ENCODE measurements at places on chromosomes 6 and 20.

GRCh38 chr6:158233214-158233795 lies 65.2 kb downstream of the GTF2H5 start:
- no peak for DNase-seq

- no peak for DNase-seq
Observed at GRCh38 chr6:7269816-7270215, 43.2 kb downstream of the SSR1 start.

DNA sequence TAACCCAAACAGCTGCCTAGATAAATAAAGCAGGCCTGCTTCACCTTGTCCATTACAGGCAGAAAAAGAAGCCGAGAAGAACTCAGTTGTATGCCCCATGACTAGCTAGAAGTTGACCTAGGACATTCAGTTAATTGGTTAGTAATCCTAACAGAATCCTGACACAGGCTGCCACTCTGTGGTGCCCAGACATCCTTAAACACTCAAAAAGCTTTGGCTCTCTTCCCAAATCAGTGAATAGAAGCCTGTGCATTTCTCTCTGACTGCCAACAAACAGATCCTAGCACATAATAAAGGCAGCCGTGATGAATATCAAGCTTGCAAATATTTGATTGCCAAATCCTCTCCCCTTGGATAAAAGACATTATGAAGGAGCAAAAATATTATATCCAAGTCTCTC lies 519.1 kb upstream of the EYS start:
- no peak for DNase-seq

GRCh38 chr6:7254980-7255835 lies 57.8 kb downstream of the SSR1 start:
- DNase-seq = no peak

DNA sequence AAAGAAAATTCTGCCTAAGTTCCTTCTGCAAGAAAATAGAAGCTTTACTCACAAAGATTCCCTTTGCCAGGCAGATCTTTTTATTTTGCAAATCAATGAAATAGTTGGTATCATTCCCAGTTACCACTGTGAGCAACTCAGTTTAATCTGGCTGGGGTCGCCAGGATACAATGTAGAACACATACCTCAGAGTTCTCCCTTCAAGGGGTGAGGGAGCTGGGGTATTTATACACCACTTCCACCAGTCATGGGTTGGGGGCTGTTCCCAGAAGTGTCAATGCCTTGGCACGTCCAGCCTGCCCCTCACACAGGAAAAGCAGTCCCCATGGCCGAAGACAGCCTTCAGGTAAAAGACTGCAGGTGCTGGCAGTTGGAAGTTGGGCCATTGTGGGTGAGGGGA lies 86.2 kb downstream of the SLC24A3 start:
- DNase-seq = no peak

DNA sequence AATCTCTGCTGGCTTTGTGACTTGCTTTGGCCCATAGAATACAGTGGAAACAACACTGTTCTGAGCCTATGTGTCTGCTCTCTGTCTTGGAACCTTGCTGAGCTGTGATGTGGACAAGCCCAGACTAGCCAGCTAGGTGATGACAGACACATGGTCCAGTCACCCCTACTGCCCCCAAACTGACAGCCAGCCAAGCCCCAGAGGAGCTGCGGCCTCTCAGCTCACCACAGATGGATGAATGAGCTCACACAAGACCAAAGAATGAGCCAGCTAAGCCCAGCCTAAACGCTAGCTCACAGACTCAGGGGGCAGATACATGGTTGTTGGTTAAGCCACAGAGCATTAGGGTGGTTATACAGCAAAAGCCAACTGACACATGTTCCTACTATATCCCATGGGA lies 4.1 kb downstream of the AARS2 start:
- no peak for DNase-seq

GRCh38 chr6:2708456-2708855 lies 42.3 kb downstream of the MYLK4 start:
- no peak for DNase-seq

DNA sequence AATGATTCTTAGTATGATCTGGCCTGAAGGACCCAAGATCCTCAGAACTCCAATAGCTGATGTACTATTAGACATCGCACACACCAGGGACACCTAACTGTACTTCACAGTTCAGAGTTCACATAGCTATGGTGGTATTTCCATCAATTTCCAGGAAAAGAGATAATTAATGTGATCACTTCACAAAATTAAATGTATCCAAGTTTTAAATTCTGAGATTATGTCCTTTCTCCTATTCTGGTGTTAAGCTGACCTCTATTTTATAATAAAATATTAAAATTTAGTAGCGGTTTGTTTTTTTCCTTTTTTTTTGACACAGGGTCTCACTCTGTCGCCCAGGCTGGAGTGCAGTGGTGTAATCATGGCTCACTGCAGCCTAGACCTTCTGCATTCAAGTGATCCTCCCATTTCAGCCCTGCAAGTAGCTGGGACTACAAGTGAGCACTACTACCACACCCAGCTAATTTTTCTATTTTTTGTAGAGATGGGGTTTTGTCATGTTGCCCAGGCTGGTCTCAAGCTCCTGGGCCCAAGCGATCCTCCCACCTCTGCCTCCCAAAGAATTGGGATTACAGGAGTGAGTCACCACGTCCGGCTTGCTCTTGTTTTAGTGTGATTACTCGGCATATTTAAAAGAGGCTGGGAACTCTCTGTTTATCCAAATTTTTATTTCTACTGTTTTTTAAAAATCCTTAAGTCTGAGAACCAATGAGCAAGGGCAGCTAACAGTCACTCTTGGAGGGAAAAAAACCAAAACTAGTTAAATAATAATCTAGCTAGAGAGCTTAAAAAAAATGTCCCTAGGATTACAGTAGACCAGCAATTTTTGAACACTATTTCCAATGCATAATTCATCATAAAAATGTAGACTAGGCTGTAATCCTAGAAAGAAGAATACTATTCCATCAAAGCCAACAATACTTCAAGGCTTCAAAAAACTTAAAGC lies 16.0 kb downstream of the KIF13A start:
- no peak for DNase-seq

DNA sequence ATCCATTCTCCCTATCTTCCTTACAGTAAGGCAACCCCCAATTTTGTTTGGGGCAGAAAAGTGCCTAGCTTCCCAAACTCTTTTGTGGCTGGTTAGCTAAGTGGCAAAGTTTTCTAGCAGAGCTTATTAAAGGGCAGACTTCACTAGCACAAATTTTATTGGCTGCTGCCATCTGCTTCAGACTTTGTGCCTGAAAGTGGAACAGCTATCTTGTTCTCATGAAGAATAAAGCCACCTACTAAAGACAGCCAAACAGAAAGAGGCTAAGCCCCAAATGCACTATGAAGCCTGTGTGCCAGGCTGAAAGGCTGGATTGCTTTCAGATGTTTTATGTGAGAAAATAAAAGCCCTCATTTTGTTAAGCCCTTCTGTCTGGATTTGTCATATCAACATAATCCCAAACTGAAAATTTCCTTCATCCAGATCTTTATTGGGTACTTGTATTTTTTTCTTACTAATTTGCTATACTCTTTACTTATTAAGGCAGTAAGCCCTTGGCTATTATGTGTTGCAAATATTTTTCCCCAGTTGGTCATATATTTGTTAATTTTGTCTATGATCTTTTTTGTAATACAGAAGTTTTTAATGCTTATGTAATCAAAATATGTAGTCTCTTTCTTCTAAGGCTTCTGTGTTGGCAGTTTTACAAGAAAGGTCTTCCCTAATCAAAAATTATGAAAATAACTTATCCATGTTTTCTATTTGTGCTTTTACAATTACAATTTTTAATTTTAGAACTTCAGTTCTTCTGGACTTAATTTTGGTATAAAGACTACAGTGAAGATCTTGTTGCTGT lies 191.1 kb downstream of the TASP1 start:
- DNase-seq = no peak

- DNase-seq = no peak
Observed at GRCh38 chr6:136252441-136252840, 2.3 kb upstream of the MTFR2 start.

DNA sequence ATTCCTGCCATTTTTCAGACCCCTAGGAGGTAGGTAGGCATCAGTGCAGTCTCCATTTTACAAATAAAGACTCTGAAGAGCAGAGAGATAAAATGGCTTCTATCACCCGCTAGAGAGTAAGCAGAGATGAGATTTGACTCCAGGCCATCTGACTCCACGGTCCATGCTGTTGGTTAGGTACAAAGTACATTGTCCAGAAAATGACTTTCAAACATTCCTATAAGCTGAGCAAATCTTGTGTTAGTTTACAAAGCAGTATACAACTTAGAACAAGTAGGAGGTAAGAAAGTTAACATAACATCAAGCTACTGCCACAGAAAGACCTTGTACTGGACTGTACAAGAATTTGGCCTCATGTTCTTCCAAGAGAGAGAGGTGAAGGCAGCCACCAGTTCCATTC lies 14.9 kb downstream of the BTN1A1 start:
- no peak for DNase-seq

- DNase-seq = no peak
Observed at GRCh38 chr6:13001927-13002326, 285.4 kb downstream of the PHACTR1 start.

- no peak for DNase-seq
Observed at GRCh38 chr20:36860811-36861624, 14.9 kb upstream of the TLDC2 start.

GRCh38 chr6:13009461-13009860 lies 292.9 kb downstream of the PHACTR1 start:
- DNase-seq = no peak

DNA sequence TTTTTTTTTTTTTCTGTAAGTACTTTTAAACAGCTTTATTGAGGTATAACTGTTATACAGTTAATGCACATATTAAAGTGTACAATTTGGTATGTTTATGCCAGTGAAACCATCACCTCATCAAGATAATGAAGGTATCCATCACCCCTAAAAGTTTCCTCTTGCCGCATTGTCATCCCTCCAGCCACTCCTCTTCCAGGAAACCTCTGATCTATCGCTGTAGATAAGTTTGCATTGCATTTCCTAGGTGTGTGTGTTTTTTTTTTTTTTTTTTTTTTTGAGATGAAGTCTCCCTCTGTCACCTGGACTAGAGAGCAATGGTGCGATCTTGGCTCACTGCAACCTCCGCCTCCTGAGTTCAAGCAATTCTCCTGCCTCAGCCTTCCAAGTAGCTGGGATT lies 3.1 kb downstream of the SLX4IP start:
- no peak for DNase-seq

GRCh38 chr6:142898927-142899895 lies 45.8 kb downstream of the HIVEP2 start:
- DNase-seq = no peak

GRCh38 chr20:19812056-19812455 lies 54.0 kb downstream of the RIN2 start:
- no peak for DNase-seq

- no peak for DNase-seq
Observed at GRCh38 chr6:157513004-157513603, 132.1 kb downstream of the ZDHHC14 start.

GRCh38 chr6:30493643-30494250 lies 4.4 kb downstream of the HLA-E start:
- DNase-seq = no peak

DNA sequence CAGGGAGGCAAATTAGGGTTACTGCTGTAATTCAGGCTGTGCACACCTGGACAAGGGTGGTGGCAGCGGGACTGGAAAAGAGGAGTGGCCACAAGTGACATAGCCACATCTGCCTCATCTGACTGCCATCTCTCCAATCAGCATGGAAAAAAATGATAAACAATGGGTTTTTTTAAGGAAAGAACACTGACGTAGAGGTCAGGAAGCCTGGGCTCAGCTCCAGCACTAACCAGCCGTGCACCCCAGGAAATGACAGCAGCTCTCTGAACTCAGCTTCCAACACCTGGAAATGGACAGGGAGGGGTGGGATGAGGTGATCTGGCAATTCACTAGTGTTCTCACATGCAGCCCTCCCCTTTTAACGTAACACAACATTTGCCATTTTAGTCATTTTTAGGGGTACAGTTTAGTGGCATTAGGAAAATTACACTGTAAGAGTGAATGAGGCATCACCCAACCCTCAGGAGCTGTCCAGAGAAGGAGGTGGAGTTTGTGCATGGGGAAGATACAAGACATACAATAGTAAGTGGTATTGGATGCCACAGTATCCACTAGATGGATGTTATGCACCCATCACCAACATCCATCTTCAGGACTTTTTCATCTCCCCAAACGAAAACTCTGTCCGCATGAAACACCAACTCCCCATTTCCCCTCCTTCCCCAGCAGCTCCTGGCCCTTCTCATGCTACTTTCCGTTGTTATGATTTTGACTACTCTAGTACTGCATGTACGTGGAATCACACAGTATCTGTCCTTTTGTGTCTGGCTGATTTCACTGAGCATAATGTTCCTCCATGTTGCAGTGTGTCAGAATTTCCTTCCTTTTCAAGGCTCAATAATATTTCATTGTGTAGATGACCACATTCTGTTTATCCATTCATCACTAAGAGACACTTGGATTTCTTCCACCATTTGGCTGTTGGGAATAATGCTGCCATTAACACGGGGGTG lies 215.5 kb upstream of the ECI2 start:
- peak; percentile 27 for DNase-seq

GRCh38 chr20:3177746-3178485 lies 4.6 kb upstream of the LZTS3 start:
- peak; percentile 8 for DNase-seq

DNA sequence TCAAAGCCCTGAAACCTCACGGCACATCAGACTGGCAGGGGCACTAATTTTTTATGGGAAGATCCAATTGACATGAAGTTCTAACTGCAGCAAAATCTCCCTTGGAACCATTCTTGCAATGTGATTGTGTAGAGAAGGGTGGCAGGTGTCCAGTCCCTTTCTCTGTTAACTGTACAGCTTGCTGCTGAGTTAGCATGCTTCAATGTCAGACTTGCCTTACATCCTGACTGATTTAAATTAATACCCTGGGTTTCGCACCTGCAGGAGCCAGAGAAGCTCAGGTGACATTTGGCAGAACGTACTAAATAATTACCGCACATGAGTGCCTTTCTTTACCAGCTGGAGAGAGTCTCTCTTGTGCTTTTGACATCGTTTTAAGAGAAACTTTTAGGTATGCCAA lies 123.0 kb downstream of the DOK5 start:
- no peak for DNase-seq

DNA sequence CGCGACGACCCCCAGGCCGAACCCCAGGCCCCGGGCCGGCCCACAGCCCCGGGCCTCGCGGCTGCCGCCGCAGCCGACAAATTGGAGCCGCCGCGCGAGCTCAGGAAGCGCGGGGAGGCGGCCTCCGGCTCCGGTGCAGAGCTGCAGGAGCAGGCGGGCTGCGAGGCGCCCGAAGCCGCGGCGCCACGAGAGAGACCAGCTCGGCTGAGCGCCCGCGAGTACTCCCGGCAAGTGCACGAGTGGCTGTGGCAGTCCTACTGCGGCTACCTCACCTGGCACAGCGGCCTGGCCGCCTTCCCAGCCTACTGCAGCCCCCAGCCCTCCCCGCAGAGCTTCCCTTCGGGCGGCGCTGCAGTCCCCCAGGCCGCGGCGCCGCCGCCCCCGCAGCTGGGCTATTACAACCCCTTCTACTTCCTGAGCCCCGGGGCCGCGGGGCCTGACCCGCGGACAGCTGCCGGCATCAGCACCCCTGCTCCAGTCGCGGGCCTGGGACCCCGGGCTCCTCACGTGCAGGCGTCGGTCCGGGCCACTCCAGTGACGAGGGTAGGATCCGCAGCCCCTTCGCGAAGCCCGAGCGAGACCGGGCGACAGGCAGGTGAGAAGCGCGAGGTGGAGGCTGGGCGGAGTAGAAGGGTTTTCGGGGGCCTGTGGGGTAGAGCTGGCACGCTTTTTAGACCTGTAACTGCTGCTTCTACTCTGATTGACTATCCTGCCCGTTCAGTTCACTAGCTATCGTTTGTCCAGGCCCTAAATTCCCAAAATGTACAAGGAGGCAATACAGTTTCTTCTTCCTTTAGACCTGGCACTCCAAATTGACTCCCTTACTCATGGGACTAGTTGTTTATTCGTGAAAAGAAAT lies 654 bp downstream of the FAM8A1 start:
- DNase-seq = peak; percentile 75

Data from ovary (tissue), 10 donors.